ENCODE measurements at places on chromosomes 5 and 9.

DNA sequence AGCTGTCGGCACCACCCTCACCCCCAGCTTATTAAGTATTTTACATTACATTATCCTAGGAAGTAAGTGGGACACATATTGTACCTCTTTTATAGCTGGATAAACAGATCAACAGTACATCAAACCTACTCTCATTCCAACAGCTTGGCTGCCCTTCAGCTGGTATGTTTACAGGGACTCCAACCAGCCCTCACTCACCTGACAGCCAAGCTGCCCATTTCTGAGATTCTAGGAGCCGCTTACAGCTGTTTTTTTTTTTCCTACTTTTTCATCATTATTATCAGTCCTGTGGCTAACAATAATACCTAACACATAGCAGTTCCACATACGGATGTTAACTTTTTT, 13.4 kb upstream of the CREBRF start:
- no peak for DNase-seq

DNA sequence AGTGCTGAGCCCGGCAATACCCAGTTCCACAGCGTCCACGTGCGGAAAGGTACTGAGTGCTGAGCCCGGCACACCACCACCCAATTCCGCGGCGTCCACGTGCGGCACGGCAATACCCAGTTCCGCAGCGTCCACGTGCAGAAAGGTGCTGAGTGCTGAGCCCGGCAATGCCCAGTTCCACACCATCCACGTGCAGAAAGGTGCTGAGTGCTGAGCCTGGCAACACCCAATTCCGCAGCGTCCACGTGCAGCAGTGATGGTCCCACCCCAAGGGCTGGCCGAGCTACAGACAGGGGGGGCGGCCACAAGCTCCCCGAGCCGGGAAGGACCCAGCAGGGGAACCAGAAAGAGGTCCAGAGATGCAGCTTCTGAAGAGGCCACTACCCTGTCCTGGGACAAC, 20.2 kb downstream of the SLC12A7 start:
- no peak for DNase-seq

- no peak for DNase-seq
Measured at GRCh38 chr9:37491939-37492338, 6.2 kb downstream of the POLR1E start.

- no peak for DNase-seq
Measured at GRCh38 chr5:160152287-160152686, 33.0 kb upstream of the PWWP2A start.

- DNase-seq = no peak
Measured at GRCh38 chr5:421287-421880, 21.6 kb upstream of the EXOC3 start.

DNA sequence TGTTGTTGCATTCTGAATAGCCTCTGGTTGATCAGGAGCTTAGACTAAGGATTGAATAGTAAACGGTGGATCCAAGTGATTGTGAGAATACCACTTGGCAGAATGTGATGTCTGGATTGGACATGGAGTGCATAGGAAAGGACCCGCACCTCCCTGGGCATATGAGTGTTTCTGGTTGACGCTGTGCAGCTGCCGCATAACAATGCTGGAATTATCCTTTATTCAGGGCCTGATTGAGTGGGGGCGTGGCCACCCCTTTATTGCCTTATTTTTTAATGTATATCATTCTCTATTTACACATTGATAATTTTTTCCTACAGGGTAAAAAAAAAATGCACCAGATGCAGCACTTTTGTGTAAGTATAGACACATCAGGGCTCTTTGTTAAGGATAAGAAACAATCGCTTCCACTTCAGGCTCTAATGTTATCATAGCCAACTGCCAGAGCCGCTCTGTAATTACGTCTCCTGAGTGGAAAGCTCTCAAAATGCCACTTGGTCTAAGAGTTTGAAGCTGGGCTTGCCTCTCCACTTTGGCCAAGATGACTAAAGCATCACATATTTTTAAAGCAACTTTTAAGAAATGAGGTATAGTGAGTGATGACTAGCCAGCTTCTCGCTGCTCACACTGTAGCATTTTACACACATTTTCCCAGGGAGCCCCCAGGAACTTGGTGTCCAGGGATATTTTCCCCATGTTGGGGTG, 5.7 kb downstream of the FGD3 start:
- DNase-seq = no peak

DNA sequence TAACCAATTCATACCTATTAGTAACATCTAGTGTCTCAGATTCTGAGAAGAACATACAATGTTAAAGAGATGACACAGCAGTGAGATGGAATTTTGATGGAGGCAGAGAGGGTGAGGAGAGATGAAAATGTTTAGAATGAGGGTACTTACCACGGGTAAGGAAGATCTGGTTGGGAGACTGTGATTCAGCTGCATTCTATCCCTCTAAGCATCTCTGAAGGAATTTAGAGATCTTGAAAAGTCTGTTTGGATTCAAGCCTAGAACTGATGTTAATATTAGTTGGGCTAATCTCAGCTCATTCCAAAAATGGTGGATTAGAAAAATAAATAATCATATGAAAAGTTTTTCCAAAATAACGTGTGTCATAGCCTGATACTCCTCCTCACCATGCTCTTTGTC, 191.5 kb upstream of the CLINT1 start:
- no peak for DNase-seq

DNA sequence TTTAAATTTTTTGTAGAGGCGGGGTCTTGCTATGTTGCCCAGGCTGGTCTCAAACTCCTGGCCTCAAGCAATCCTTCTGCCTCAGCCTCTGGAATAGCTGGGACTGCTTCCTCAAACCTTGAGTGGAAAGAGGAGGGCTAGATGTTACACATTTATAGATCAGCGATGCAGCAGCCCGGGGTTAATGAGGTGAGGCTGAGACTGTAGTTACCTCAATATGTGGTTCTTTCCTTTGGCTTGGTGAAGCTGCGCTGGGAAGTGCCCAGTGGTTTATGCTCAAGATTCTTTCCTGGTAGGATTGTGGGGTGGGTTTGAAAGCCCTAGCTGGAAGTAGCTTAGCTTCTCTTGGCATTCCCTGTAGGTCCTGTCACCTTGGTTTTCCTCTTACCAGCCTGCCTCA, 22.5 kb downstream of the ZNF618 start:
- DNase-seq = no peak

GRCh38 chr5:132310141-132310834, 16.1 kb downstream of the SLC22A4 start:
- DNase-seq = no peak

DNA sequence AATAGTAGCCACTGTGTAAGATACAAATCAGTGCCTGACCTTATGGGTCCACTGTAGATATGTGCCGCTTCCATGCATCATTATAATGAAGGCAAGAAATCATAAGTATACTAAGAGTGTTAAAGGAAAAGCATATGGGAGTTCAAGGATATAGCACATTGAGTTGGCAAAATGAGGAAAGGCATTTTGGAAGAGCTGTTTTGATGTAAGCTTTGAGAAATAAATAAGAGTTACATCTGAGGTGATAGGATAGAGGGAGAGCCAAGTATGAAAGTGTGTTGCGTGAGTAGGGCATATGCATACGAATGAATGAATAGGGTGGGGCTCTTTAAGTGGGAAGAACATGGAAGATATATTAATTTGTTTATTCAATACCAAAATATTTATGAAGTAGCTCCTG, 101.0 kb upstream of the DMAC1 start:
- no peak for DNase-seq

DNA sequence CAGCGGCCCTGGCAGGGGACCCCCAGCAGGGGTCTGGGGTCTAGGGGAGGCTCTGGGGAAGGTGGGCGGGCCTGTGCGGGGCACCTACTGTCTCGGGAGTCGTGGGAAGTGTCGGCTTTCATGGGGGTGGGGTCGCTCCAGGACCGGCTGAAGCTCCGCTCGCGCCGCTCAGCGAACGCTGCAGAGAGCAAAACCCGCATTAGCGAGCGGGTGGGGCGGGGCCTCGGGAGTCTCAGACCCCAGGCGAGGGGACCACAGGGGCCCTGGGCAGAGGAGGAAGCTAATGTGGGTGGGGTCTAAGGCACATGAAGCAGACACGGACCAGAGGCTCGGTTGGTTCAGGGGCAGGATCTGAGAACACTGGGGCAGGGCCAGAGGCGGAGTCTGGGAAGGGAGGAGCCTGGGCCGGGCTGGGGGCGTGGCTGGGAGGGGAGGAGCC, 5.5 kb downstream of the NSMF start:
- DNase-seq = peak; percentile 66

DNA sequence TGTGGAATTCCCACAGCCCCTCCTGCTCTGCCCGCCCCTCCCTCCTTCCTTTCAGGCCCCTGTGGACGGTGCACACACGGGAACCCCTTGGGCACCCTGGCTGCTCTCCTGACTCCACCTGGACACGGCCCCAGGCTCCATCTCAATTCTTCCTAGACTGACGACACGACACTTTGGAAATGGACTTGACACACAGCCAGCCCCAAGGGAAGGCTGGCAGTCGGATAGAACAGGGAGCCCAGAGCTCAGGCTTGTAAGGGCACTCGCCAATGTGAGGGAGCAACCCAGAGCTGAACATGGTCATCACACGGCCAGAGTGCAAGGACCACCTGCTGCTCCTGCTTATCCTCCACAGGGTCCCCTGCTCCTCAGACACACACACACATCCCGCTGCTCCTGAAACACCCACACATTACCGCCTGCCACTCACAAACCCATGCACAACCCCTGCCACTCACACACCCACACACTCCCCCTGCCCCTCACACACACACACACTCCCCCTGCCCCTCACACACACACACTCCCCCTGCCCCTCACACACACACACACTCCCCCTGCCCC, 8.9 kb downstream of the SLC9A3 start:
- no peak for DNase-seq

GRCh38 chr5:142737179-142737578, 33.0 kb upstream of the ARHGAP26 start:
- DNase-seq = no peak

DNA sequence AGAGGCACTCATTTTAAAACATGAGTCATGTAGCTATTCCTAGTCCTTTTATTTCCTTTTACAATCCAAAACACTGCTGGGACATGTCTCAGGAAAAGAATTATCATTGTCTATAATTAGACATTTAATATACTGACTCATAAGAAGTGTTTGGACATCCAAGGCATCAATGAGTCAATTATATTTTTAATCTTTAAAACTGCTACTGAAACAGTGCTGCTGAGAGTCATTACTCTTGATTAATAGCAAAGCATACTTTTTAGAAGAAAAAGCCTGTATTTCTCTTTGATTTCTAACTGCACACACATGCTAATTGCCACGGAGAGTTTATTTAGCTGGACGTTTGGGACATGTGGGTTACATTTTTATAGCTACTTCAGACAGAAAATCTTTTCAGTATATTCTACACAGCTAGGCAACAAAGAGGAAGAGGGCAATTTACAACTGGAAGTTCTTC, 1249.0 kb upstream of the CDH18 start:
- DNase-seq = no peak

GRCh38 chr9:16352791-16353401, 517.6 kb downstream of the BNC2 start:
- no peak for DNase-seq

- no peak for DNase-seq
Measured at GRCh38 chr9:115422932-115423440, 305.0 kb upstream of the TNC start.

- no peak for DNase-seq
Measured at GRCh38 chr9:135647884-135648283, 8.5 kb upstream of the GLT6D1 start.

DNA sequence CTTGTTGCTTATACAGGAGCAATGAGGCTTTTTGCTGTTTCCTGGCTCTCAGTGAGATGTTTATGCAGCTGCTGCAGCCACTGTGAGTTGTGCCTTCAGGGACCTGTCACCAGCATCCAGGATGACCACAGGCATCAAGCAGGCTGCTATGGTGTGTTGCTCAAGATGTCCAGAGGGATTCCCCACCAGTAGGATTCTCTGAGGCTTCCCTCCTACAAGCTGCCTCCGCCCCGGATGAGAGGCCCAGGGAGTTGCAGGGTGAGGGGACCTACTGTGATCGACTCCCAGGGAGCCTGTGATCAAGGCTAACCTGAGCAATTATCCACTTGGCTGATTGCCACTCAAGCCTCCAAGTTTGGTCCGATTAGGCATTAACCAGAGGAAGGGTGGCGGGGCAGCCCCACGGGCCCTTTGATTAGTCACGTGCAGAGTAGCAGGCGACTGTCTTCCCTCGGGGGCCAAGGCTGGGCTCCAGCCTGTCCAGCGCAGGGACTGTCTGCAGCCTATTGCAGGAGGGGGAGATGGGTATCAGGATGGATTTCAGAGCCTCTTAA, 1.8 kb upstream of the FAT2 start:
- DNase-seq = no peak

GRCh38 chr5:80686757-80687156, 32.0 kb upstream of the DHFR start:
- DNase-seq = no peak

GRCh38 chr9:107881626-107882300, 392.2 kb upstream of the KLF4 start:
- DNase-seq = no peak

GRCh38 chr5:37836592-37837413, 3.0 kb downstream of the GDNF start:
- DNase-seq = no peak

- DNase-seq = no peak
Measured at GRCh38 chr5:137078171-137078665, 420.9 kb downstream of the SPOCK1 start.

DNA sequence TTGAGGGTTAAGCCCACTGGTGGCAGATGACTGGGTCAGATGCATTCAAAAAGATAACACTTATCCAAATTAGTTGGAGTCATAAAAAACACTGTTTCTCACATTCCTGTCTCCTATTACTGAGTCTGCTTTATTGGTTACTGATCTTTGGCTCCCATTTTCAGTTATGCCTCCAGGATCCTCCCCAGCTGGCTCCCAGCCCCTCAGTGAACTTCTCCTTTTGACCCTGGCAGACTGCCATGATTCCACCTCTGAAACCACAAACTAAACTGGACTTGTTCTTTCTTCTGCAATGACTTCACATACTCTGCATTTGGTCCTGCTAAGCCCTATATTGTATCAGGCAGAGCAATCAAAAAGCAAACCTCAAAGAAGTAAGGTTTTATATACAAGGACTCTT, 860.8 kb upstream of the DMAC1 start:
- no peak for DNase-seq

DNA sequence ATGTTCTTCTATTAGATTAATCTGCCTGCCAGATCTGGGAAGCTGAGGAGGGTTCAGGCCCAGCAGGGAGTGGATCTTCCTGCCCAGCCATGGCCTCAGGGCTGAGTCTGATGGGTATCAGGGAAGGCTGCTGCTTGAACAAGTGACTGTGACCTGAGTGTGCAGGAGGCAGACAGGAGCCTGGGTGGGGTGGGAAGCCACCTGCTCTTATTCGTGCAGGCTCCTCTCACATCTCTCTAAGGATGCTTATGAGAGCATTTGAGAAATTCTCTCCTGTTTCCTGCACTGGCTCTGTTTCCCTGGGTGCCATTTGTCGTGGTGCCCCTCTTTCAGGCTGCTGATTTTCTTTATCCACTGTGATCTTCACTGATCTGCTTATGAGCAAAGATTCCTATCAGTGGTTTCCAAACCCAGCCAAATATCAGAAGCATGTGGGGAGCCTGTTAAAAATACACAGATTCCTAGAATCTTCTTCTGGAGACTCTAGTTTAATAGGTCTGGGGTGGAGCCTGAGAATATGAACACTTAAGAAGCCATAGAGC, 2.1 kb downstream of the RGS3 start:
- DNase-seq = no peak
